Activated T-cell treated with anti-CD3 and anti-CD28 coated beads for 1 hour (primary cell): ENCODE measurements at places on chromosomes 2 and 18.
A peak's percentile ranks its signal among the peaks of the same experiment; 100 is the strongest.

- DNase-seq, result no peak
Measured at GRCh38 chr2:6459138-6459537, 406.6 kb downstream of the CMPK2 start.

DNA sequence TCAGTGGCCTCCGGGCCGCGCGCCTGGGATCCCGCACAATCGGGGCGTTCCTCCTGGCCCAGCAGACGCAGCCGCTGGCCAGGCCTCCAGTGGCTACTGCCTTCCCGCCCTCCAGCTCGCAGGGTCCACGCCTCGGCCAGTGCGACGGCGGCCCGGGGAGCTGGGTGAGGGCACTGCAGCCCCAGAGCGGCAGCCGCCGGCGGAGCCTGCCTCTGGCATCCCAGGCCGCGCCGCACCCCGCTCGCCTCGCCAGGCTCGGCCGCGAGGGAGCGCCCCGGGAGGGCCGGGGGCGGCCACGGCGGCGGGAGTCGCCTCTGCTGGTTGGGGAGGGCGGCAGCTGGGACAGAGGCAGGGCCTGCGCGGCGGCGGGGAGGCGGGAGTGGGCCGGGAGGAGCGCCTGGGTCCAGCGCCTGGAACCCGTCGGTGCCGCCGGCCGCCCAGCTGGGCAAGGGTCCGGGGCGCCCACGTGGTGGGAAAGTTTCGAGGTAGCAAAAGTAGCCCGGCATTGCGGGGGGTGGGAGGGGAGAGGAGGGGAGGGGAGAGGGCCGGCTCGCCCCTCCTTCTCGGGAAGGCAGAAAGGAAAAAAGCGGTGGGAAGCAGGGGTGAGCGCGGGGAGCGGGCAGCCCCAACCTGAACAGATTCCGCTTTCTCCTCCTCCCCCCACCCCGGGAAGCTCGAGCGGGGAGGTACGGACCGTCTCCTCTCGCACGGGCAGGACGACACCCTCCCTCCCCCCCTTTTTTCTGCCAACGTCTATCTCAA is 1.5 kb upstream of the INHBB start:
- DNase-seq, result no peak

GRCh38 chr18:9914334-9914583 is 443 bp downstream of the VAPA start:
- no peak for DNase-seq

DNA sequence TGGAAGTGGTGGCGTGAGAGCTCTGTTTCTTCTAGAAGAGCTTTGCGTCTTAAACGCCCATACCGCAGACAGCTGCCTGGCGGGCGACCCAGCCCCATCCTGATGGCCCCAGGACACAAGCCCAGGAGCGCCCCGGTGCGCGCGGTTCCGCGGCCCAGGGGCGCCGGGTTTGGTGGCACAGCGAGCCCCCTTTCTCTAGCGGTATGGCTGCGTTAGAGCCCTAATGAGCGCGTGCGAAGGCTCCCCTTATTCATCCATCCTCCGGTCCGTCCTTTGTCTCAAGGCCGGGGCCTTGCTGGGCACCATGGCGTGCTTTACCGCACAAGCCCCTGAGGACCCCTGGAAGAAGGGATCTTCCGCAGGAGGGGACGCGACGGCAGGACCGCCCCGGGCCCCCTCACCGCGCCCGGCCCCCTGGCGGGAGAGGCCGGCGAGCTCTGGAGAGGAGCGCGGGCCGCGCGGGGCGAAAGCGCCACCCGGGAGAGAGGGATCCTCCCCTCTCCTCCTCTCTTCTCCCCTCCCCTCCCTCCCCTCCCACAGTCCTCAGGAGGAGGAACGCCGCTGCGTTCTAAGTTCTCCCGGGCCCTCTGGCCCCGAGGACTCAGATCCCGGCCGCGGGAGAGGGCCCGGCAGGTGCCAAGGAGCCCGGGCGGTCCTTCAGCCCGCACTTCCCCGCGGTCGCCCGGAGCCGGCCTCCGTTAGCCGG is 626 bp upstream of the SLC1A4 start:
- peak; percentile 17 for DNase-seq
